ENCODE measurements at places on chromosomes 3 and 15. TPM values are rescaled to one million over a fixed set of nuclear protein-coding genes. Genes with fewer than 3 reads are reported as not detected.

The MUC20 gene
- 42.6 TPM for total RNA-seq

The SLCO2A1 gene
- 169 TPM for total RNA-seq

The CCDC9B gene
- 60.0 TPM for total RNA-seq

The TMEM158 gene
- 5.1 TPM for total RNA-seq

The GNAT1 gene
- total RNA-seq = not detected

The CLDN1 gene
- total RNA-seq = 86.0 TPM

GRCh38 chr3:31180274-31180673 is 285.8 kb upstream of the GADL1 start:
- no peak for DNase-seq

DNA sequence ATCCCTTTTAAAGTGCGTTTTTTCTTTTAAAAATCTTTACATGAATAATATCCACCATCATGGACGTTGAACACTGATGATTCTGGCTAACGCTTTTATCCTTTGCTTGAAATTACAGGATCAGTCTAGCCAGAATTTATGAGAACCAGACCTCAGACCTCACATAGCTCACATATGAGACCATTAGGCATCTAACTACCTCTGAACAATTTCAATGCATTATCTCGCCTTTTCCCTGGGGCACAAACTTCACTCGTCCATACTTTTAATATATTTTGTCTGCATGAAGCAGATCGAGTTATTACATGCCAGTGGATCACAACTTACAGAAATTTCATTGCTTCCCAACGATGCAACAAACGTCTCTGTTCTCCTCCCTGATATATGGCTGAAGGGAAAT is 105.6 kb downstream of the MEIS2 start:
- no peak for DNase-seq

DNA sequence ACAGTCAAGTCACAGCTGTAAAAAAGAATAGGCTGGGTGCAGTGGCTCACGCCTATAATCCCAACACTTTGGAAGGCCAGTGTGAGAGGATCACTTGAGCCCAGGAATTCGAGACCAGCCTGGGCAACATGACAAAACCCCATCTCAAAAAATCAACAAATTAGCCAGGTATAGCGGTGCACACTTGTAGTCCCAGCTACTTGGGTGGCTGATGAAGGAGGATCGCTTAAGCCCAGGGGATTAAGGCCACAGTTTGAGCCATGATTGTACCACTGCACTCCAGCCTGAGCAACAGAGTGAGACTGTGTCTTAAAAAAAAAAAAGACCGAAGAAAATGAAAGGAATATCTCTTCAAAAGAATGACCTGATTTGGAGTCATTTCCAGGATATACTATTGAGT is 6.6 kb downstream of the HERC1 start:
- DNase-seq = no peak

- no peak for DNase-seq
Measured at GRCh38 chr3:152713989-152714388, 120.9 kb upstream of the P2RY1 start.

DNA sequence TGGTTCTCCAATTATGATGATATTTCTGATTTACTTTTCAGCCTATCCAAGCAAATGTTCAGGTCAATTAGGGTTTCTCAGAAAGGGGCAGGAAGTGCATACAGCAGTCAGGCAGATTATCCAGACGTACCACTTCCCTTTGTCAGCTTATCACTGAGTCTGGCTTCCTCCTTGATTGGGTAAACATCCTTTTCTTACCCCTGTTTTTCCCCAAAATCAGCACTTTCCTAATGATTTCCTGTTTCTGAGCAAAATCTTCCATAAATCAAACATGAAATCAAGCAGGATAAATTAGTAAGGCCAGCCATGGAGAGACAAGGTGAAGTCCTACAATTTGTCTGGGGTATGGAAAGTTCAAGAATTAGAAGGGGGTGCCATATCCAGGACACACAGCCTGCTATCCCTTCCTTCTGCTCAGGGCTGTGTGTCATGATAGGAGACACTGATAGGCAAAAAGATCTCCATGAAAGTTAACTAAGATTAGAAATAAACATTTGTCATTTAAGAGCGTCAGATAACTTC is 29.0 kb downstream of the ADIPOQ start:
- DNase-seq = peak; percentile 51

DNA sequence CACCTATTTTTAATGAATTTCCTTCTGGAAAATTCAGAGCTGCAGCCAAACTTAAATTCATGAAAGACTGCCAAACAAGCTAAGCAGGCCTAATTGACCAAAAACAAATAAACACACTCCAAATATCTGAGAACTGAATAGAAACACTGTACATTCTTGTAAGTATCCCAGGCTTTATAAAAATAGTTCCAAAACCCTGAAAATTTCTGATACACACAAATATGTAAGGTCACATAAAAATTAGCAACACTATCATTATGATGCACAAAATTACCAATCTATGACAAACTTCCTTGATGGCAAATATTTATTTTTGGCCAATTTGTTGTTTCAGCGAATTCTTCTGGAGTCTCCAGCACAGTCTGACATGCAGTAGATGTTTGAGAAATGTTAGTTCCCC is 117.9 kb upstream of the UBE2E2 start:
- DNase-seq = no peak

- no peak for DNase-seq
Measured at GRCh38 chr15:39621210-39621609, 40.3 kb downstream of the THBS1 start.

DNA sequence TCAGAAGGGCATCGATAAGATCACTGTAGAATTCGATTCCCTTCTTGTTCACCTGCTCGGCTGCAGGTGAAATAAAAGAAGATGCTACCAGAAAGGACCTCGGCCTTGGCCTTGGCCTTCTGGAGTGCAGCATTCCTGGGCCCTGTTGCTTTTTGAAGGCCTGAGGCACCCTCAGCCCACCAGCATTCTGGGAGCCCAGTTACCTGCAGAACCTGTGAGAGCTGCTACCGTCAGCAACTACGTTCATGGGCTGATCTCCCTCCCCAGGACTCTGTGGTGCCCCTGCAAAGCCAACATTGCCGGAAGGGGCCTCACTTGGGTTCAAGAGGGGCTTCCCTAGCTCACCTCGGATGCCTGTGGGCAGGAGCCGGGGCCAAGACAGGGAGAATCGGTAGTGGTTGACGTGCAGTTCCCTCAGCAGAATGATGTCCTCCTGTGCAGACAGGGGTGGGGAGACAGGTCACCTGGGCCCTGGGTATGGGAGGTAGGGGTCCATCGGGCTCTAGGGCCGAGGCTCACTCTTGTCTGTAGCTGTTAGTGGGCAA is 2.2 kb downstream of the LCTL start:
- no peak for DNase-seq

DNA sequence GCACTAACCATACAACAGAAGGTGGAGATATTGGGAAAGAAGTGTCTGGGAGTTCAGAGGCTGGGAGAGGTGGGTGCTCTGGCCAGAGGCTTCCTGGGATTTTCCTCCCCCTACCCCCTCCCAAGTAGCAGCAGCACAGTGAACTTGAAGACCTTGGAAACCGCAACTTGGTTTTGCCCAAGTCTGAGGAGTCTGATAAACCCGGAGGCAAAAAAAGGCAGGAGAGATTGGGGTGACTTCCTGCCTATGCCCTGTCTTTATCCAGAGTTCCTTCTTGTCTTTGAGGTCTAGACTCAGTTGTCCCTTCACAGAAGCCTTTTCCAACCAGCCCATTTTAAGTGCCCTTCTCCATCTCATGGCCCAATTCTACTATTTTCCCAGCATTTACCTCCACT is 25.4 kb upstream of the THRB start:
- no peak for DNase-seq

DNA sequence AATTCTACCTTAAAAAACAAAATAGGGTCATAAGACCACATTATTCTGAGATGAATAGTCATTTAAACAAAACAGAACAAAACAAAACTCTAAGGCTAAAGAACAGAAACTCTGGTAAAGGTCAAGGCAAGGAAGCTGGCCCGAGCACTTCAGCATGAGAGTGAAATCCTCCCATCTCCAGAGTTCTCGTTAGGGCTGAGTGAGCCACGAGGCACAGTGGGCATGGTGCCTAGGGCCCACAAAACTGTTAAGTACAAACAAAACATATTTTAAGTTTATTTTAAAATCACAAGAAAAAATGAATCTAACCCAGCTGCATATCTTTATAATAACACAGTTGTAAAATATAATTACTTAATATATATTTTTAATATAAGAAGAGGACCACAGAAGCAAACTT is 417.8 kb upstream of the GBE1 start:
- DNase-seq = no peak

- no peak for DNase-seq
Measured at GRCh38 chr15:46386356-46386755, 751.5 kb downstream of the SQOR start.

- DNase-seq = no peak
Measured at GRCh38 chr15:101122266-101122665, 129.6 kb downstream of the CHSY1 start.

- DNase-seq = no peak
Measured at GRCh38 chr15:89293012-89293411, 41.6 kb downstream of the POLG start.

DNA sequence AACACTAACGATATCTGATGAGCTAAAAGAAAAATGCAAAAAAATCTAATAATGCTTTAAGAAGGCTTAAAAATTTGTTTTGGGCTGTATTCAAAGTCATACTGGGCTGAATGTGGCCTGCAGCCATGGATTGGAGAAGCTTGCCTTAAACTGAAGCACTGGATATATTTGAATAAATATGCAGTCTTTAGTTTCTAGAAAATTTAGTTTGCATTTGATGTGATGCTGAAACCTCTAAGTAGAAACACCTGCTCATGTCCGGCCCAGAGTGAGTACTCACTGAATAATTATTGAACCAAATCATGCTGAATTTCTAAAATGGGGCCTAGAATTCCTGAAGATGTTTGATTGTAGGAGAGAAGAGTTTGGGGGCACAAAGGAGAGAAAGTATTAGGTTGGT is 43.9 kb downstream of the ABHD5 start:
- no peak for DNase-seq

GRCh38 chr3:50135964-50136363 is 19.2 kb upstream of the SEMA3F start:
- DNase-seq = no peak

DNA sequence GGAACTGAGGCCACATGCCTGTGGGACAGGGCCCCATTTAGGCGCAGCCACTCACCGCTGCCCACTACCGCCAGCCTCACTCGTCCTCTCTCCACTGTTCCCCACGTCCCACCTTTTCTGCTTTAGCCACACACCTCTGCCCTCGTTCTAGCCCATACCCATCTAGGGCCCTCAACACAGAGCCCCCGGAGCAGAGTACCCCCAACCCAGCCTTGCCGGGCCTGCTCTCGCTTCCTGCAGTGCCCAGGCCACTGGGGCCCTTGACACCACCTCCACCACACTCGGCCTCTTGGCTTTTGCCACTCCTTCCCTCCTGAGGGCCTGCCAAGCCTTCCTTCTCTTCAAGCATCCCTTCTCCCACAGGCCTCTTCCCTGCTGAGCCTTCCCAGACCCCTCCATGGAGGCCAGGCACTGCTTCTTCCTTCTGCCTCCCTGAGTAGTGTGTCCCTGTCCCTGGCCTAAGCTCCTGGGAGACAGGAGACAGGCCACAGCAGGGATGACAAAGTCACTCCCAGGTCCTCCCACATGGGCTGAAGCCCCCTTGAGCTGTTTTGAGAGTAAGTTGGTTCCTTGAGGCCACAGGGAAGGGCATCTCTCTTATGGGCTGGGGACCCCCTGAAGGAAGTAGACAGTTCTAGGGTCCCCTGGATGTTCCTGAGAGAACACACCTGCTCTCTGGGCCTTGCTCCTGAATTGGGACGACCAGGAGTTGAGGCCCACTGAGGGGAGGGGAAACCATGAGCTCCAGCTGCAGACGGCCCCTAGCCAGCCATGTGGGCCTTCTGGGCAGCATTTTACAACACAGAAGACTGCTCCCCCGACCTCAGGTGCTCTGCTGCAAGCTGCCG is 4.4 kb downstream of the PRSS50 start:
- DNase-seq = no peak

- DNase-seq = no peak
Measured at GRCh38 chr3:186365202-186365974, 3.4 kb upstream of the DGKG start.

GRCh38 chr15:79523266-79523665 is 91.1 kb downstream of the MINAR1 start:
- DNase-seq = peak; percentile 59

DNA sequence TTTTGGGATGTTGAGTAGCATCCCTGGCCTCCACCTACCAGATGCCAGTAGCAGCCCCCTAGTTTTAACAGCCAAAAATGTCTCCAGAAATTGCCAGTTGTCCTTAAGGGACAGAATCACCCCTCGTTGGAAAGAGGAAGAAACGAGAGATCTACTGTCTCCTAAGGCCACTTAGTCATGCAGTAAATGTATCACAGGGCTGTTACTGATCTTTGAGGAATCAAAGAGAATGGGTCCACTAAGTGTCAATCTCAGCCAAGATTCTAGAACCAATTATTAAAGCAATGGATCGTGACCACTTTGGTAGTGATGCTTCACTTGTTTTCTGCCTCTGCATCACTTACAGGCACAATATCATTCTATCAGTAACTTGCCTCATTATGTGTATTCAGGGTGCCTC is 26.4 kb downstream of the POLG start:
- no peak for DNase-seq

- DNase-seq = no peak
Measured at GRCh38 chr3:114308377-114308776, 14.5 kb downstream of the TIGIT start.

DNA sequence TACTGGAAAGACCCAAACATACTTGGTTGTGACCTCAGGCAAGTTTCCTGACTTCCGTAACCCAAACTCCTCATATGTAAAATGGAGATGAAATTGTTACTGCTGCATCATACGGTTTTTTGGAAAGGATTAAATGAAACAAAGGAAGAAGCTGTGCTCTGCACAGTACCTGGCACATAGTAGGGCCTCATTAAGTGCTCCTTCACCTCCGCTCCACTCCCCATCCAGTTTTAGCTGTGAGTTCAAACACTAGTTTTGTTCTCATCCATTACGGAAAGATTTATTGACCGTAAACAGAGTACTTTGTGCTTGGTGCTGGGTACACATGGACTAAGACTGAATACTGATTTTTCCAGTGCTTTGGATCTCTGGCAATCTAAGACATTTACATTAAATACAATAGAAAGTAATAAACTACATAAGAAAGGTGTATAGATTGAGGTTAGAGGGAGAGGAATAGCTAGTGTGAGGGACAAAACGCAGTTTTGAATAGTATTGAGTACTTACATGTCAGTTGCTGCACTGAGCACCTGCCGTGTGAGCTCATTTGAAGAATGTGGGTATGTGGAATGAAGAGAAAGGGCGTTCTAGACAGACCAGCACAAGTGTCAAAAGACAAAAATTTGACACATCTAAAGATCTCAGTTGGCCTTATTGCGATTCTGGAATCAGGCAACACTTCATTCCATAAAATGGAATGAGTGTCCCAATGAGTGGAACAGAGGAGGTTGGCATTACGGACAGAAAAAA is 594 bp upstream of the ICE2 start:
- no peak for DNase-seq

- no peak for DNase-seq
Measured at GRCh38 chr3:129013491-129013891, 12.4 kb downstream of the EFCC1 start.

- DNase-seq = no peak
Measured at GRCh38 chr3:30293621-30294240, 312.7 kb upstream of the TGFBR2 start.
